ENCODE measurements at places on chromosomes 1 and 21. TPM values are rescaled to one million over a fixed set of nuclear protein-coding genes. Genes with fewer than 3 reads are reported as not detected.

TEDDM1 gene
- not detected for polyA plus RNA-seq

GRCh38 chr1:218942431-218942830 is 231.2 kb upstream of the LYPLAL1 start:
- DNase-seq = peak; percentile 53

EPS8L3 gene
- not detected for polyA plus RNA-seq

DNA sequence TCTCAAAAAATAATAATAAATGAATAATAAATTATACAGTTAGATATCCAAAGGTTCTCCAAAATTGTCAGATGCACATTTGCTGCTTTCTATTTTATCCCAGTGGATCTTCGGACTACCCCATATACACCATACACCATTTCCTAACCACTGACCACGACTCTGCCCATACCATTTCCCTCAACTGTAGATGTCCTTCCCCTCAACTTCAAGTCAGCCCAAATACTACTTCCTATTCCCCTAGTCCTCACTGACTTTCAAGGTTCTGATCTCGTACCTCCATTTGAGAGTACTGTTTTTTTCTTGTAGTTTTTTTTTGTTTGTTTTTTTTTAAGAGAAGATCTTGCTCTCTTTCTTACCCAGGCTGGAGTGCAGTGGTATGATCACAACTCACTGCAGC is 19.6 kb downstream of the EIF4G3 start:
- DNase-seq = no peak

DNA sequence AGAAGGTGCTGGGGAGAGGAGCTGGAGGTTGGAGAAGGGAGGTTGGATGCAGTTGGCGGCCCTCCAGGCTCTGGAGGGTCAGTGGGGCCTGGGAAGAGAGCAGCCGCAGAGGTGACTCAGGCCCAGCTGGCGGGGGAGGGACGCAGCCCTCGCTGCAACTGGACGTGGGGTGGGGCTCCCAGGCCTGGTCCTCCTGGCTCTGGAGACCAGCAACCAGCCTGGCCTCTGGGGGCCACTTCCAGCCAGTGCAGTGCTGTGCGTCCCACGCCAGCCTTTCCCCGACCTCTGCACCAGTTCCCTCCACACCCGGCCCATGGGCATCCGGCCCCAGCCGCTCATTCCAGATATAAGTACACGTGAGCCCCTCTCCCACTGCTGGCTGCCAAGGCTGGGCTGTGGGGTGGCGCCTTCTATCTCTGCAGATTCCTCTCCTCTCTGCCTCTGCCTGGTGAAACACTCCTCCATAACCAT is 38.0 kb upstream of the COL18A1 start:
- DNase-seq = peak; percentile 86

LDLRAD1 gene
- polyA plus RNA-seq = not detected

- peak; percentile 61 for DNase-seq
These were observed 3.1 kb downstream of the CCDC190 start for GRCh38 chr1:162857850-162858249.

- no peak for DNase-seq
These were observed 10.6 kb downstream of the PRDX1 start for GRCh38 chr1:45510972-45511527.

RNU1-4 gene
- not detected for polyA plus RNA-seq

GRCh38 chr1:171252482-171252881 is 4.2 kb downstream of the FMO1 start:
- DNase-seq = no peak

DNA sequence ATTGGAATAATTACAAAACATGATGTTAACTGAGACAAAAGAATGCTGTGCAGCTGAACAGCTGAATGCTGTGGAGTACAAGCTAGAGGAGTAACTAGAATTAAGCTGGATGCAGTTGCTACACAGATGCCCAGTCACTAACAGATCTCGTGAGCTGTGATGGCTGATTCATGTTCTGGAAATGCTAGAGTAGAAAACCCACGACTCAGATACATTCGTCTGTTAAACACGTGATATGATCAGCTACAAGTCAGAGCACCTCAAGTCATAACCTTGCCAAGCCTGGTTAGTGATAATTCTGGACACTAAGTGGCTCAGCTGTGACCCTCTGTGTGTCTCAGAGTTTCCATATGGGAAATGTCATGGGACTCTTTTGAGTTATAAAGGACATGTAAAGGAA is 89.7 kb upstream of the ESRRG start:
- DNase-seq = peak; percentile 3

GRCh38 chr1:59967780-59968179 is 41.2 kb upstream of the CYP2J2 start:
- DNase-seq = no peak

- peak; percentile 78 for DNase-seq
These were observed 216.2 kb upstream of the RUNX1 start for GRCh38 chr21:35265170-35265877.

DNA sequence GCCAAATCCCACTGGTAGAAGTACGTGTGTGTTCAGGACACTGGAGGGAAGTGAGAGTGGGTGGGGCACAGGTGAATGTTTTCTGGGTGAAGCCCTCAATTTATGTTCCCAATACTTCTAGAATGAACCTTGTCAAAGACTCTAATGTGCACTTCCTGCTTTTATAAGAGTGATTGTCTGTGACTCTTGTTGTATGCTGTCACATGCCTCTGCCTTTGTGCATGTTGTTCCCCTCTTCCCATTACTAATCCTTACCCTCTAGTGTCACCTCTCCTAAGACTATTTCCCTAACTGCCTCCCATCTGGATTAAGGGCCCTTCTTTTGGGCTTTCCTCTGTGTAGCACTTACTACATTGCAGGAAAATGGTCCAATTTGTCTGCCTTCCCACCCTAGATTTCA is 2.5 kb upstream of the LINGO4 start:
- no peak for DNase-seq

DNA sequence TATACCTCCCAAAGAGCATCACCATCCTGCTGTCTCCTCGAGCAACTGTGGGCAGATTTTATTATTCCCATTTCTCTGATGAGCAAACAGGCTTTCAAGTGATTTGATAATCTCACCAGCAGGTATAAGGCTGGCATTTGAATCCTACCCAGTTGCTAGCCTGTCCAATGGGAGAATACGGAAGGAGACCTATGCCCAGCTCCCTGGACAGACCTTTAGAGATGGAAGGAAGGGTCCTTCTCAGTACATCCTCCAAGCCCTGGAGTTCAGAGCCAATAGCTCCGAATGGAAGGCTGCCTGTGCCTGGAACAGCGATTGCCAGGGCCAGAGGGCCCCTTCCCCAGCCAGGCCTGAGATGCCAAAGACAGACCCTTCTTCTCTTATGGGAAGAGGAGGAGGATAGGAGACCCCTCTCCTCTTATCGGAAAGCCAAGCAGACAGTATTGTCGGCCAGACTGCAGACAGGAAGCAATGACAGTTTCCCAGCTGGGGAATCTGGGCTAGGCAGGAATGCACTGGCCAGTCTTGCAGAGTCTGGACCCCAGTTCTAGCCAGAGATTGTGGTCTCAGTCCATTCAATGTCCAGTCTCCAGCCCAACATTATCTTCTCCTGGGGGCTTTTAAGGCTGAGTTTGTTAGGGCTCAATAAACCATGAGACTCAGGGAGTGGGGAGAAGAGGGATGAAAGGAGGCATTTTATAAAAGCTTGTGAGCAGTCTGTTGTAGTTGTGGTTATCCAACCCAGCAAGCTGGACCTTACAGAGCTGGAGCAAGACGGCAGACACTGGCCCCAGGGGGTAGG is 2.0 kb downstream of the IFFO2 start:
- peak; percentile 63 for DNase-seq

CLCN6 gene
- polyA plus RNA-seq = 4.9 TPM

DNA sequence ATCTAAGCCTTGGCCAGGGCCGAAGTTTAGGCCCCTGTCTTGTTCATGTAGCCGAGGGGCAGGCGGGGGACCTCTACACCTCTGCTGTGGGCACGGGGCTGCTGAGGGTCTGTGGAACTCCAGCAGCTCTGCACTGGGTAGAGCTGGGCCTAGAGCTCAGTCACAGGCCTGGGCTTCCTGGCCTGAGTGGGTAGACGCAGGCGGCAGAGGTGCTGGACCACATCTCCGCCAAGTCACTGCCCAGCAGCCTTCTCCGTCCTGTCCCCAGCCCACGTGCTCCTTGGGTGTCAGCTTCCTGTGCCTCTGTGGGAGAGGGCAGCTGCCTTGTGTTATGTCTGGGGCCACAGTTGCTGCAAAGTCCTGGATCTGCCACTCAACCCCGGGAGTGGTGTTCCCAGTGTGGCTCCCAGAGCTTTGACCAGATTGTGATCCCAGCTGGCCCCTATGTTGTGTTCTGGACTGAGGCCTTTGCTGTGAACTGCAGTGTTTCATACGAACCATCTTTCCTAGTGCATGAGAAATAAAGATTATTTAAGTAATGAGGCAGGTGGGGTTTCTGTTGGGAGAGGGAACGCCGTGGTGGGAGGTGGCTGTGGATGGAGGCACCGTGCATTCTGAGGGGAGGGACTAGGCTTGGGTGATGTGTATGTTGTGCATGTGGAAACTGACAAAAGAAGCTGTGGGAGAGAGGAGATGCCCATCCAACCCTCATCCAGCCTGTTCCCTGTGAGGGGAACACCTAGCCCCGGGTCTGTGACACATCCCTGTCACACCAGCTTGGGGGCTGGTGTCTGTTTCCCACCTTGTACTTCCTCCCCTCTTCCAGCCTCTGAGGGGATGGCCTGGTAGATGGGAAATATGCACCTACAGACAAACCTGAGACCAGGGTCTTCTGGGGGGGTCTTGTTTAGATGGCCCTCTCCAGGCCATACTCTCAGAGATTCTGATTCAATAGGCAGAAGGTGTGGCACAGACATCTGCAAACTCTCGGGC is 12.2 kb downstream of the AMPD2 start:
- no peak for DNase-seq

DNA sequence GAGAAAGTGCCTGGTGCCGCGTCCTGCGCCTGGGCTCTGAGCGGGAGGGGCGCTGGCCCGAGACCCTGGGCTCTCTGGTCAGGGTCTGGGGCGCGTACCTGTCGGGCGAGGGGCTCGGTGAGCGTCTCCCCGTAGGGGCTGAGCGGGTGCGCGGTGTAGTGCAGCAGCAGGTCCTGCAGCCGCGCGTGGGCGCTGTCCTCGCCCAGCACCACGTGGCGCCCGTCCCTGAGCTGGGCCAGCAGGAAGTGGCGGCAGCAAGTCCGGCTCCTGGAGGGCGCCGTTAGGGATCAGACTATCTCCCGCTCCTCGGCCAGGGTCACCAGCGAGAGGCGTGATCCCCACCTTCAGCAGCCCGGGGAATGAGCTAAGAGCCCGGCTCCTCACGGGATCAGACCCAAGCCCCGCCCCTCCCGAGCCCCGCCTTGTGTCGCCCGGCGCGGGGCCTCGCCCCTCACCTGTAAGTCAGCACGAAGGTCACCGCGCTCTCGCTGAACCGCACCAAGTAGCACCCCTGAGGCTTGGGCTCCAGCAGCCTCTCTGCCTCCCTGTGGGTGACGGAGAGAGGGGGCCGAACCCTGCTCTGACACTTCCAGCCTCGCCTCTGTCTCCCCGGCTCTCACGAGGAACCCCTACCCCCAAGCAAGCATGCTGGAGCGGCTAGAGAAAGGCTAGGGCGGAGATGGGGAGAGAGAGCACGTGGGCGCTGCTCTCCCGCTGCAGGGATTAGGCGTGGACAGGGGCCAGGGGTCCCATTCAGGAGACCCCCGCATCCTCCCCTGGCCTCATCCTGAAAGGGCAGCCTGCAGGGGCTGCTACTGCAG is 2.7 kb downstream of the SH2D2A start:
- DNase-seq = peak; percentile 82

DNA sequence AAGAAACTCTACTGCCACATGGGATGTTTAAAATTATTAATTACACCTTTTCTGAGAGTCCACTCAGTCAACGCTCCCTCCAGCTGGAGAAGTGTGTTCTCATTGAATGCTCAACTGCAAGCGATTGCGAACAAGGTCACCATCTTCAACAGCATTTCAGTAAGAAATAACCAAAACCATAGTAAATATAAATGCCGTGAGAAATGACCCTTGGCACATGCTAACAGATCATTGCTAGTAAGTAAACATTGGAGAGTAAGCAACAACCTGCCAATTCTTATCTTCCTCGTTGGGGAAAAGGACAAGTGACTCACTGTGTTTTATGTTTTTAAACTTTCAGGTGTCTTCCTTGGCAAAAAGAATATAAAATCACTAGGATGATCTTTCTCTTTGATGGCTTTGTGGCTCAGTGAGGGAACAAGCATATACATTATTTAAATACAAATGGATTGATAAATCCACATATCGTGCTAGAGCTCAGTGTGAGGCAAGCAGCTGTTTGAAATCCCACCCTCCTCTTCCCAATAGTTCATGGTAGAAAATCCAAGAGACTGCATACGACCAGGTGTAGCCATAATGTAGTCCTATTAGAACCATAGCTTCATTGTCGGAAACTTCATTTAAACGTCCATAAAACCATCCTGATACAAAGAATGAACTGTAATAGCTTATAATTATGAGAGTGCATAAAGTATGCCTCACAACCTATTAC is 214.6 kb downstream of the GRIK1 start:
- DNase-seq = no peak

COL16A1 gene
- 68.7 TPM for polyA plus RNA-seq

DNA sequence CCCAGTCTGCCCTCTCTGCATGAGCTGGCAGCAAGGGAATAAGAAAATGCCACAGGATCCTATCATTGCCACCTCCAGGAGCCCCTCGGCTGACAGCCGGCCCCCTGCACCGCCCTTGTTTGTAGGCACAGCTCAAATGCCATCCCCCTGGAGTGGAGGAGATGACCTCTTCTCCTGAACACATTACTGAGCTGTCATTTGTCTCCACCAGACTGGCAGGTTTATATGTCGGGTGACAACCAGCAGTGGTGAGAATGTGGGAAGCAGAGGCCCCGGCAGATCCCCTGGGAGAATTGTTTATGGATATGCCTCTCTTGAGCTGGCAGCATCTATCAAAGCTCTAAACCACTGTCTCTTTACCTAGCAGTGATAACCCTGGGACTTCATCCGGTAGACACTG is 135.4 kb upstream of the FMN2 start:
- DNase-seq = no peak

GRCh38 chr1:205716371-205717132 is 33.4 kb downstream of the NUCKS1 start:
- DNase-seq = no peak

TAF1A gene
- 5.6 TPM for polyA plus RNA-seq

PCSK9 gene
- 0.16 TPM for polyA plus RNA-seq

DNA sequence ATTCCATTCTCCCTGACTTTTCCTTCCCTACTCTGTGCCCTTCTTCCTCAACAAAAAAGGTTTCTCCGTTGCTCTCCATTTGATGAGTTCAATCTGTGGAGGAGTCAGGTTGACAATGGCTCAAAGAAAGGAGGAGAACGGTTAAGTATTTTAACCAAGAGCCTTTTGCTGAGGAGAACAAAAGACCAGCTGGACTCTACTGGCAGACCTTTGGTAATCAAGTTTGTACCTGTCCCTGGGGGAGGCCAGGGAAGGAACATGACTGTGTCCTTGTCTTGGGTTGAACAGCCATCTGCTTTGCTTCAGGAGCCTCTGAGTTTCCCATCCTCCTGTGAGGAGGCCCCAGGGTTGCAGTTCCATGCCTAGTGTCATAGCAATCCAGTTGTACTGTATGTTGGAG is 29.9 kb downstream of the TTF2 start:
- DNase-seq = no peak

ATP1A4 gene
- polyA plus RNA-seq = not detected

DNA sequence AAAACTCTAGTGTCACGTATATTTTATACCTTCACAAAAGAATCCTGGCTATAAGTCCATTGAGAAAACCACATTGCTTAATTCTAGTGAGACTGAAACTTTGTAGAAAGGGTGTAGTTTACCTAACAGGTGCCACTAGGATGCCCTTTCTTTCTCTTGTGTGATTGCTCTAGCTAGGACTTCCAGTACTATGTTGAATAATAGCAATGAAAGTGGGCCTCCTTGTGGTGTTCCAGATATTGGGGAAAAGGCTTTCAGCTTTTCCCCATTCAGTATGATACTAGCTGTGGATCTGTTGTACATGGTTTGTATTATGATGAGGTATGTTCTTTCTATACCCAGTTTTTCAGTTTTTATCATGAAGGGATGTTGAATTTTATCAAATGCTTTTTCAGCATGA is 39.7 kb upstream of the CHODL start:
- no peak for DNase-seq

All from GM23248 (cell line).